ENCODE measurements at places on chromosomes 13 and 19. TPM values are rescaled to one million over a fixed set of nuclear protein-coding genes. Genes with fewer than 3 reads are reported as not detected.
A peak's percentile ranks its signal among the peaks of the same experiment; 100 is the strongest.

C19orf38 gene
- total RNA-seq = 1.1 TPM

LILRA1 gene
- total RNA-seq = 0.86 TPM

FGF14 gene
- total RNA-seq = 3.7 TPM

DCLK1 gene
- total RNA-seq = 30.1 TPM

FFAR1 gene
- total RNA-seq = not detected

SH2D3A gene
- 0.65 TPM for total RNA-seq

C5AR1 gene
- total RNA-seq = 15.6 TPM

ADGRE3 gene
- total RNA-seq = 0.27 TPM

KLK15 gene
- total RNA-seq = not detected

PAN3 gene
- total RNA-seq = 12.3 TPM

SPACA4 gene
- total RNA-seq = not detected

ATP8A2 gene
- 0.18 TPM for total RNA-seq

S1PR5 gene
- 0.29 TPM for total RNA-seq

DNM2 gene
- total RNA-seq = 186 TPM

DNA sequence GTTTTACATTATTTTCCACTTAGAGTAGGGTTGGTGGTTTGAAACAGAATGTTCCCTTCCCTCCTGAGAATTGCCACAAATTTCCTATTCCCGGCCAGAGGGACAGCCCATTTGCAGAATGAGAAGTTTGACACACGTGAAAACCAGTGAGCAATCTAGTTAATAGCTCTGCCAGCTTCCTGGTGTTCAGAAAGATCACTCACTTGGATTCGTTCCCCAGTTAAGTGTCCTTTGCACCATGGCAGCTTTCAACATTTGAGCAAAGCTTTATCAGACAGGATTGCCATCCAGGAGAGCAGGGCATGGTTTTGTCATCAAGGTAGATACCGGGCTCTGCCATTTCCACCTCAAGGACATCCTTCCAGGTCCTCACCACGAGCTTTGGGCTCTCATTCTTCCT lies 28.2 kb downstream of the RASL11A start:
- DNase-seq = no peak

DNA sequence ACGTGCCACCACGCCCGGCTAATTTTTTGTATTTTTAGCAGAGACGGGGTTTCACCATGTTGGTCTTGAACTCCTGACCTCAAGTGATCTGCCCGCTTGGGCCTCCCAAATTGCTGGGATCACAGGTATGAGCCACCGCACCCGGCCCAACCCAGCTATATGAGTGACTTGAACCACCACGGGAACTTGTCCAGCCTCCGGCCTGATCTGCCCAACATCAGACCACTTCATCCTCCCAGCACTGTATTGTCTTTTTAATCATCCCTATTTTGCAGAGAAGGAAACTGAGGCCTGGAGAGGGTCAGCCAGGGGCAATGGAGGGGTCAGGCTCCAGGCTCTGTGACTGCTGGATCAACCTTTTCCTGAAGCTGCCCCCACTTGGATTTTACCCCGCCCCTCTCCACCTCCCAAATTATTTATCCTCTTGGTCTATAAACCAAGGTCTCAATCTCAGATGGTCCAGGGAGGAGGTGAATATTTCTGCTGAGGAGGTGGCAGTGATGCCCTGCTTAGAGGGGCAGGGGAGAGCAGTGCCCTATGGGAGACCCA lies 893 bp upstream of the PLIN3 start:
- no peak for DNase-seq

DNA sequence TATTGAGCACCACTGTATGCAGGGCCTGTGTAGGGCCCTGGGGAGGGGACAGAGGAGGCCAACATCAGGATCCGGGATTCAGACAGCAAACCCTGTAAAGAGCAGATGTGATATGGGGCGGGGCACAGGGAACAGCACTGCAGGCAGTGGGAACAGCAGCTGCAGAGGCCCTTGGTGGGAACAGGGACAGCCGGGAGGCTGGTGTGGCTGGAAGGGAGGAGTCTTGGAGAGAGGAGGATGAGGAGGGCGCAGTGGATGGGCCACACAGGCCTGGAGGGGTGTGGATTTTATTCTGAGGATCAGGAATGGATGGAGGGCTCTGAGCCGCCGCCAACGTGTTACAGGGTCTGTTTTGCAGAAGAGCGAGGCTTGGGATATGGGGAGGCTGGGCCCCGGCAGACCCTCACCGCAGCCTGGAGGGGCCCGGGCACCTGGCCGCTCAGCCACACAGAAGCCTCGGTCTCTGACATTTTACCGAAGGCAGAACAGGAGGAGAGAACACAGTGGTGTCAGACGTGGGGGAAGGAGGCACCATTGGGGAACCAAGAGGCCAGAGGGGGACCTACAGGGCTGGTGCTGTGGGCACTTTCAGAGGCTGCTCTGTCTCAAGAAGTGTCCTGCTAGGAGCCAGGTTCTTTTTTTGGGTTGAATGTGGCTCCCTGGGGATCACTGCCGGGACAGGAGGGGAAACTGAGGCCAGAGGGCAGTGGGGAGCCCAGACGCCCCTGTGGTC lies 6.9 kb downstream of the EFNA2 start:
- no peak for DNase-seq

DNA sequence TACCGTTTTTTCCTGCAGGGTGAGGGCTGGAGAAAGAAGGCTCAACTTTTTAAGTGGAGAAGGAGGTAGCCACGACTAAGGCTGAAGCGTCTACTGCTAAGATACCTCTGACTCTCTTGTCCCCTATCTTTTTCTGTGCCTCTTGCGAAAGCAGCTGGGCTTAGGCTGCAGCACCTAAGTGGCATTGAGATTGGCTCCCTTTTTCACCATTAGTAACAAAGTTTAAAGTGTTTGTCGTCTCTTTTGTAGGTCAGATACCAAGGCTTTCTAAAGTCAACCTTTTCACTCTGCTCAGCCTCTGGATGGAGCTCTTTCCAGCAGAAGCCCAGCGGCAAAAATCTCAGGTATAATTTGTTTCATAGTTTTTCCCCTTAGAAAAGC lies 887 bp downstream of the CDADC1 start:
- DNase-seq = no peak

DNA sequence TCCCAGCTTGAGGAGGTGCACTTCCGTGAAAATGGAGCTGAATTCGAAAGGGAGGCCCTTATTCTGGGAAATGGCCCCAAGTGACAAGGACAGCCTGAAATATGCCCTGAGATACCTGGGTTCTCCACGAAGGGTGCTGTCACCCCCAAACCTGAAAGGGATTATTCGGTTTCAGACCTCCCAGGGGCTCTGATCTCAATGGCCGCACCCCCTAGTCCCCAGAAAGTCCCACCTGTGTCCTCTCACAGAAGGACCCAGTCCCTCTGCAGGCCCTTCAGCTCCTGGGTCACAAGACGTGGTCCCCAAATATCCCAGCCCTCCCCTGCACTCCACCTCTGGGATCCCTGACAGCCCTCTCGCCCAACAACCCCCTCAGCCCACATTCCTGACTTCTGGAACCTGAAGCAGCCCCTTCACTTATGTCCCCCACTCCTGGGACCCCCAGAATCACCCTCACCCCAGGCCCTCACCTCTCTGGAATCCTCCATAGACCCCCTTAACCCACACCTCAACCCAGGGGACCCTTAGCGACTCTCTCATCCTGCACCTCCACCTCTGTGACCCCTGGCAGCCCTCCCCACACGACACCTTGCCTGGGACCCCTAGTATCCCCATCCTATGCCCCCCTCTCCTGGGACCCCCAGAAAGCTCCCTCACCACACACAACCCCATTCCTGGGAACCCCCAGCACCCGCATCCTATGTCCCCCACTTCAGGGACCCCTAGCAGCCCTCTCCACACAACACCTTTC lies 606 bp downstream of the SYNGR4 start:
- no peak for DNase-seq

GRCh38 chr19:33248104-33248503 lies 22.5 kb upstream of the SLC7A10 start:
- no peak for DNase-seq

GRCh38 chr13:30020726-30021312 lies 170.4 kb upstream of the UBL3 start:
- no peak for DNase-seq

GRCh38 chr13:79404985-79405384 lies 1.1 kb downstream of the RBM26 start:
- DNase-seq = no peak

- no peak for DNase-seq
These were observed 172.0 kb downstream of the DLEU7 start for GRCh38 chr13:50671497-50671850.

DNA sequence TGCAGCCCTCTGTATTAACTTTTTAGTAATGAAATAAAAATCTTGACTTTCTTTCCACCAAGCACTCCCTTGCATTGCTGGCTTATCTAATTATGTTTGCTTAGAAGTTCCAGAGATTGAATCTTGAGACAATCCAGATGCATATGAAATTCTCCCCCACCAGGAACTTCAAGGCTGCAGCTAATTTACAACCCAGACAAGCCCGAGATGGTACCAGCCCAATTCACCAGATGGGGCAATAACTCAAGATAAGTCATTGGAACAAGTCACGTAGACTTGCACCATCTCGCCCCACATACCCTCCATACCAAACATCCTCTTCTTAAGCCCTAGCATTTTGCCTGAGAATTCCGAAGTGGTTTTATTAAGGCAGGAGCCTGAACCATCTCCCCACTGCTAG lies 29.0 kb downstream of the UTP14C start:
- no peak for DNase-seq

- peak; percentile 87 for DNase-seq
These were observed 1.2 kb downstream of the BLVRB start for GRCh38 chr19:40464059-40465024.

GRCh38 chr19:48152551-48152950 lies 17.6 kb downstream of the LIG1 start:
- peak; percentile 47 for DNase-seq

GRCh38 chr13:23709536-23709935 lies 139.3 kb downstream of the TNFRSF19 start:
- DNase-seq = no peak

- no peak for DNase-seq
These were observed 25.8 kb upstream of the MEDAG start for GRCh38 chr13:30880151-30880855.

- DNase-seq = no peak
These were observed 173.1 kb upstream of the SOX1 start for GRCh38 chr13:111893607-111894443.

GRCh38 chr19:632579-633067 lies 714 bp downstream of the POLRMT start:
- DNase-seq = no peak

GRCh38 chr19:30695171-30695875 lies 323.1 kb downstream of the ZNF536 start:
- DNase-seq = no peak

DNA sequence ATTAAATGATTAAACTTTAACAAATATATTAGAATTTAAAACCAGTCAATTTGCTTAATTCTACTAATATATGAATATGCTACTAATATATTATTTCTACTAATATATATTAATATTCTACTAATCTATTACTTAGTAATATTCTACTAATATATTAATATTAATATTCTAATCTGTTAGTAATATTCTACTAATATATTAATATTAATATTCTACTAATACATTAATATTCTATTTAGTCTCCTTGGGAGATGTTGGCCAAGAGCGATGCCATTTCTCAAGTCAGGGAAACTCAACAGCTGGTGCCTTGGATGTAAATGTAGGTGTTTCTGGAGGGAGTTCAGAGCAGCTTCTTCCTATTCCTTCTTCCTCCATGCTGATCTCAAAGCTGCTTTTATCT lies 259.2 kb upstream of the TMTC4 start:
- no peak for DNase-seq

DNA sequence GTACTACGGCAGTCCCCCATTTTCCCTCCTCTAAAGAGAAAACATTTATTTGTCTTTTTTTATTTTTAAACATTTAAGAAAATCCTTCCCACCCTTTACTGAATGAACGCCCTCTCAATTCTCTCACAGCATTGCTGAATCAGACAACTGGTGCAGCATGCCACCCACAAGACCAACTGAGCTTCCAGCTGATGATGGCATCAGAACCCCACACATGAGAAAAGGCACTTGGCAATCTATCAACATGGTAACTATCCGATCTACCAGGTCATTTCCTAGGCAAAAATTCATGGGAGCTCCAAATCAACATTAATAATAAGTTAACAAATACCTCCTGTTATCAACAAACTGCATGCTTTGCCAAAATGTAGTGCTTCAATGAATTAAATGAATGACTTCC lies 43.1 kb downstream of the LHFPL6 start:
- DNase-seq = no peak

GRCh38 chr19:41441321-41441945 lies 1.5 kb upstream of the ERICH4 start:
- DNase-seq = no peak

- no peak for DNase-seq
These were observed 27.1 kb downstream of the POU4F1 start for GRCh38 chr13:78576261-78576660.

GRCh38 chr13:93951108-93951507 lies 528.4 kb downstream of the DCT start:
- no peak for DNase-seq

GRCh38 chr19:40809358-40810086 lies 10.5 kb downstream of the EGLN2 start:
- peak; percentile 41 for DNase-seq

GRCh38 chr13:76637641-76638141 lies 248.5 kb downstream of the KCTD12 start:
- no peak for DNase-seq

- DNase-seq = no peak
These were observed 38.2 kb downstream of the MTMR6 start for GRCh38 chr13:25249001-25249543.

DNA sequence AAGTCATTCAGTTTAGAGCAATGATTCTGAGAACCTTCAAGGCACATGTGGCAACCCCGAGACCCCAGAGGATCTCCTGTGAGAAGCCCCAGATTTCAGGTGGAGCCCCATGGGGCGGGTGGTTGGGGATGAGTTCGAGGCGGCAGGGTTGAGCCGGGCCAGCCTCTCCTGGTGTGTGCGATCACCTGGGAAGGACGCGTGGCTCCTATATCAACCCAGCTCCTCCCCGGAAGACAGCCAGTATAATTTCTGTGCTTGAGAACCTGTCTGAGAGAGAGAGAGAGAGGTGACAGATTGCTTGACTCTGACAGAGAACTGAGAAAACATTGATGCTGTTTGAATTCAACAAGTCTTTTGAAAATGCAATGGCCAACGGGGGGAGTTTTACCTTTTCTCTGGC lies 89.0 kb downstream of the TEX29 start:
- DNase-seq = no peak

- no peak for DNase-seq
These were observed 2.0 kb downstream of the GPI start for GRCh38 chr19:34366738-34367623.

- DNase-seq = no peak
These were observed 41.9 kb downstream of the TEX26 start for GRCh38 chr13:30974350-30974749.
